ENCODE measurements at places on chromosomes 2 and 18.

DNA sequence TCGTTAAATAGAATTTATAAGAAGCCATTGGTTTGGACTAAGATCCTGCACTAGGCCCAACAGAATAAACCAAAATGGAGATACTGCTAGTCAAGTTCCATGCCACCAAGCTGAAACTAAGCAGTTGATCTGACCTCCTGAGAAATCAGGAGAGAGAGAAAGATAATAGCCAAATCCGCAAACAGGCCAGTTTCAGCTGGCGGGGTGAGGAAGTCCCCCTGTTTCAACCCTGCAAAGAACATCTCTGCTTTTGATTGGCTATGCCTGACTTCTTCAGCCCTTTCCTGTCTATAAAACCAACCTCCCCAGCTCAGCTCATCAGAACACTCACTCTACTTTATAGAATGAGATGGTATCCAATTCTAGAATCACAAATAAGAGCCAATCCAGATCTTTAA lies 543.3 kb upstream of the ID2 start:
- DNase-seq, result no peak
- no peaks in the 10 kb centered on the region for H3K27me3 ChIP-seq
- H3K36me3 ChIP-seq, result no peaks in the 10 kb centered on the region
- peaks cover 46% of the 10 kb centered on the region for H3K4me1 ChIP-seq
- no peak overlapping the region for H3K4me3 ChIP-seq

DNA sequence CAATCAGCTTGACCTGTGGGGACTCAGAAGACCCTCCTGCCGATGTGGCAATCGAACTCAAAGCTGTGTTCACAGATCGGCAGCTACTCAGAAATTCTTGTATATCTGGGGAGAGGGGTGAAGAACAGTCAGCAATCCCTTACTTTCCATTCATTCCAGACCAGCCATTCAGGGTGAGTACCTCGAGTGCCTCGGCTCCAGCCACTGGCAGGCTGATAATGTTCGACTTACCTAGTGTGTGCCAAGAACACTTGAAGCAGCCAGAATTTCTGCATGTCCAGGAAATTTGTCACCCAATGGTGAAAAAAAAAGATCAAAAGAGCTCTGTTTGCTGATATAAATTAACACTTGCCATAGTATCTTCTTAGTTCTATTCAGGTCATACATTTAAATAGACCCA lies 2.3 kb downstream of the LGALSL start:
- peaks cover 17% of the 10 kb centered on the region for H3K4me1 ChIP-seq
- H3K4me3 ChIP-seq, result peak overlapping the region; percentile 94
- H3K36me3 ChIP-seq, result peaks cover 26% of the 10 kb centered on the region
- no peak overlapping the region for H3K27ac ChIP-seq

DNA sequence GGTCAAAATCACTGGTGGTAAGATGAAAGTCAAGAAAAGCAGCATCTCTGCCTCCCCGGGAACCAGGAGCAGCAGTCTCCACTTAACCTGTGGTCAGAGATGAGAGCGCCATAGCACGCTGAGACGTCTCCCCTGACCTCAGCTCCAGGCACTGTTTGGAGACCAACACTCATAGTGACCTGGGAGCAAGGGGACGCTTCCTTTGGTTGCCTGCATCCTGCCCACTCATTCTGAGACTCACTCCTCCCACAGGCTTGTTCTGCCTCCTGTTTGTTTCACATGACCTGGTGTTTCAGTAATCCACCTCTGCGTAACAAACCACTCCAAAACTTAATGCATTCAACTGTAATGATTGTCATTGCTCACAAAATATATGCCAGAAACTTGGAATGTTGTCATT lies 139.3 kb downstream of the ACOXL start:
- H3K27me3 ChIP-seq, result peaks cover 7% of the 10 kb centered on the region
- H3K4me3 ChIP-seq, result no peak overlapping the region
- no peaks in the 10 kb centered on the region for H3K36me3 ChIP-seq

DNA sequence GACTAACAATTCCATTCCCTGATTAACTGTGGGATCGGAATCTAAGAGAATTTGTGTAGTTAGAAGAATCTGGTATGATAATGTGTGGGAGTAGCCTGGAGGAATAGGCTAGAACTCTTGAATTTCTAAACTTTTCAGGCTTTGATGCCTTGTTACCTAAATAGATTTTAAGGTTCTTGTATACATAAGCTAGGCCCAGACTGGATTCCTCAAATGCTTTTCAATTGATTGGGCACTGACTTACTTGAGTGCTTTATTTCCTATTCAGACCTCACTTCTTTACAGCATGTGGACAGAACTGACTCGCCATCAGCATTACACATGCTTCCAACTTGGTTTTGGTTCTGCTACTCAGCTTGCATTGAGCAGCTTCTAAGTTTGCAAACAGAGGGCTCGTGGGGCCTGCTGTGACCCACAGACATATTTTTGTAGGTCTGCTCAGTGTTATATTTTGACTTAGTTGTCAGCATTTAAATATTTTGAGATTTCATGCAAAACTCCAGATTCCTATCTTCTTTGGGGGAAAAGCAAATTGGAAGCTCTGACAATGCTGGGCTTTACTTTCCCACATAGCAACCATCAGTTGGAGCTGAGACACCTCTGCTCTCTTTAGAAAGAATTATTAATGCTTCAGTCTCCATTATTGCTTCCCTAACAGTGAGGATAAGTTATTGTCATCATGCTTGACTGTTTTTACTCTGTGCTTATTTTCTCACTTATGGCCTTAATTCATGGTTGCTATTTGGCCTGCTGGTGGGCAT lies 5.7 kb downstream of the PARD3B start:
- H3K4me1 ChIP-seq, result peaks cover 14% of the 10 kb centered on the region
- no peak for DNase-seq
- H3K4me3 ChIP-seq, result peak overlapping the region; percentile 15
- H3K27me3 ChIP-seq, result peaks cover 2% of the 10 kb centered on the region

- no peak for DNase-seq
- no peaks in the 10 kb centered on the region for H3K36me3 ChIP-seq
- peaks cover 9% of the 10 kb centered on the region for H3K27me3 ChIP-seq
- H3K27ac ChIP-seq, result no peak overlapping the region
- H3K4me3 ChIP-seq, result no peak overlapping the region
These were observed 100.2 kb downstream of the TWIST2 start for GRCh38 chr2:238947920-238948710.

All from type B pancreatic cell (in vitro differentiated cells).